ENCODE measurements at places on chromosomes 5 and 9. TPM values are rescaled to one million over a fixed set of nuclear protein-coding genes. Genes with fewer than 3 reads are reported as not detected.

The PCDHA4 gene
- 0.91 TPM for total RNA-seq

The SYNPO gene
- 23.3 TPM for total RNA-seq

The TAS2R1 gene
- not detected for total RNA-seq

The ELAVL2 gene
- not detected for total RNA-seq

The SLC44A1 gene
- total RNA-seq, result 24.1 TPM

The SSBP2 gene
- 16.8 TPM for total RNA-seq

The PCDHGA7 gene
- total RNA-seq, result 1.6 TPM

The NXNL2 gene
- total RNA-seq, result 0.70 TPM

The STK10 gene
- total RNA-seq, result 10.4 TPM

The MAP3K1 gene
- total RNA-seq, result 17.7 TPM

The GNPDA1 gene
- 6.8 TPM for total RNA-seq

The HRCT1 gene
- total RNA-seq, result 1.1 TPM

The C9 gene
- total RNA-seq, result not detected

The CMYA5 gene
- total RNA-seq, result 0.28 TPM

The FOXD4L6 gene
- not detected for total RNA-seq

The LEAP2 gene
- total RNA-seq, result 0.92 TPM

The MOB3B gene
- total RNA-seq, result 5.7 TPM

The ALDOB gene
- total RNA-seq, result 408 TPM

The SHC3 gene
- 1.0 TPM for total RNA-seq

The NFIB gene
- 48.2 TPM for total RNA-seq

The PAEP gene
- total RNA-seq, result not detected

The CARTPT gene
- total RNA-seq, result not detected

The SLC6A7 gene
- not detected for total RNA-seq

The IFT74 gene
- total RNA-seq, result 6.9 TPM

The DOCK2 gene
- 1.6 TPM for total RNA-seq

The CYLC2 gene
- not detected for total RNA-seq

The EDIL3 gene
- total RNA-seq, result 4.9 TPM

The GRXCR2 gene
- total RNA-seq, result not detected

The ECM2 gene
- 3.2 TPM for total RNA-seq

The CACNA1B gene
- 0.16 TPM for total RNA-seq

The ANKRD20A1 gene
- total RNA-seq, result 2.1 TPM

The EIF4E1B gene
- total RNA-seq, result not detected

The ASB6 gene
- total RNA-seq, result 13.1 TPM

The CNTNAP3 gene
- 0.72 TPM for total RNA-seq

The IFNA21 gene
- total RNA-seq, result not detected

The IL13 gene
- not detected for total RNA-seq

The CBY3 gene
- total RNA-seq, result not detected

The PLPP7 gene
- 1.8 TPM for total RNA-seq

The PTGDS gene
- 6.5 TPM for total RNA-seq

The SPACA9 gene
- 1.8 TPM for total RNA-seq

The POU5F2 gene
- 1.2 TPM for total RNA-seq

The CCNJL gene
- 0.23 TPM for total RNA-seq

The FOXD4L4 gene
- 0.13 TPM for total RNA-seq

The SPINK4 gene
- not detected for total RNA-seq

The SOX30 gene
- not detected for total RNA-seq

The BTNL8 gene
- total RNA-seq, result 0.51 TPM
